ENCODE measurements at places on chromosomes 7 and 10.

DNA sequence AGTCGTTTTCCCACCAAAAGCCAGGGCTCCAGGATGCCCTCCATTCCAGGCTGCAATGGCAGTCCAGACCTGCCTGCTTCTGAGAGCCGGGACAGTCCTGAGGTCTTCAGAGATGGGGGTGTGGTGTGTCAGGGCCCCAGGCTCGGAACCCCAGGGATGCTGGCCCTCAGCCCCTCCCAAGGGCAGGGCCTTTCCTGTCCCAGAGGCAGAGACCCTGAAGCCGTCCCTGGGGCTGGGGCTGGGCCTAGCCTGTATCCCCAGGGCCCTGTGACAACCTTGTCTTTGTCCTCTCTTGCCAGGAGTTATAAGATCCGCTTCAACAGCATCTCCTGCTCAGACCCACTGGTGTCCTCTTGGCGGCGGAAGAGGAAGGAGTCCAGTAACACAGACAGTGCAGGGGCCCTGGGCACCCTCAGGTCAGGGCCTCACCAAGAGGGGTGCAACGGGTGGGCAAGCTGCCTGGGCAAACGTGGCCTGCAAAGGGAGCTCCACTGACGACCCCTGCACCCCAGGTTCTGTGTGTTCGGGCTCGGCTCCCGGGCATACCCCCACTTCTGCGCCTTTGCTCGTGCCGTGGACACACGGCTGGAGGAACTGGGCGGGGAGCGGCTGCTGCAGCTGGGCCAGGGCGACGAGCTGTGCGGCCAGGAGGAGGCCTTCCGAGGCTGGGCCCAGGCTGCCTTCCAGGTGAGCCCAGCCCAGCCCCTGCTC is 15.9 kb downstream of the NOS3 start:
- no peak for DNase-seq

DNA sequence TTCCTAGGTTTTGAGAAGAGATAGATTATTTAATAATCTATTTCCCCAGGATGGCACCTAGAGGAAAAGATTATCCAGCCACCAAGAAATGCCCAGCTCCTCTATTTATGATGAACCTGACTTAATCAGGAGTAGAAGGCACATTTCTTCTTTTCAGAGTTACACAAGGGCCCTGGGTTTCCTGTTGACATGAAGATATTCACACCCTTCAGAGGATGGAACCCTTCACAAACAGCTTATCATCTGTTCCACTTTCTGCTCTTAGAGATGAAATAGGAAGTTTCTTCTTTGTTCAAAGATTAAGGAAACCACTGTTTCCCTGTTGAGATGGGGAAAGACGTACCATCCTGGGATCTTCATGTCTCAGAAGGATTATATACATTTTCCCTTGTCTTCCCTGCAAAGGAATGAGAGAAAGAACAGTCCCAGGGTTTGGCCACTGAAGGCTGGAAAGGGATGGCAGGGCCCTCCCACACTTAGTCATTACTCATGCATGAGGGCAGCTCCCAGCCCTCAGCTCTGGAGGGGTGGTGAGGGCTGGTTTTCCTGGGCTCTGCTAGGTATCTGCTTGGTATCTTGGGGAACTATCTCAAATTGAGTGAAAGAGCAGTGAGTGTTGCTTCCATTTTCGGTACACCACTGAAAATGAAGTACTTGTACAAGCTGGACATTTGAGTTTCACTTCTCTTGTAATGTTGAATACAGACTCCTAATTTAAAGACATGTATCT is 64.0 kb downstream of the MTPAP start:
- DNase-seq = no peak

DNA sequence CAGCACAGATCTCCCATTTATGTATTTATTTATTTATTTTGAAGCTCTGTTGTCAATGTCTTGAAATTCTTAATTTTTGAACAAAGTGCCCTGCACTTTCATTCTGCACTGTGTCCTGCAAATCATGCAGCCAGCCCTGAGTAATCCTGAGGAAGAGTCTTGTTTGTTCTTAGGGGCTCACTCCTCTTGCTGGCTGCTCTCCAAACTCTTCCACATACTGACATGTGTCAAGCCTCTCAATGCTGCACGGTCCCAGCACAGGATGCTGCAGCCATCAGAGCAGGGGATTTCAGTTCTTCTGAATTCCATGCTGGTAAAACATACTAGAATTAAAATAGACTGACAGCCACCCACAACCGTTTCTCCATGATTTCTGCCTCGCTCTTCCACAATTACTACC is 207.2 kb downstream of the PARD3 start:
- DNase-seq = no peak

DNA sequence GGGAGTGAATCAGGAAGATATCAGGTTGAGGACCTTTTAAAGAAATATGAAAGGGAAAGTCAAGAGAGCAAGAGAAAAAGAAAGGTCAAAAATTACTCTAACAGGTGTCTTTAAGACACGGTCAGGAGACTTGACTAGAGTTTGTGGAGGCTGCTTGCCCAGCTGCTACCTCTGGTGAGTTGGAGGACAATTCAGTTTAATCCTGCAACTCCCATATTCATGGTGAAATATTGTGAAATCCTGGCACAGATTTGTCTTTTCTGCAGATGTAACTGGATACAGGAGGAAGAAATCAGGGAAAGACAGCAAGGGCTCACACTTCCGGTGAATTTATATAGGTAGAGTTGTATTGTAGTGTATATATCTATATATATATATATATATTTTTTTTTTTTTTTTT is 93.5 kb downstream of the AKAP9 start:
- DNase-seq = no peak

- no peak for DNase-seq
Measured at GRCh38 chr10:66931340-66931948, 5.6 kb downstream of the LRRTM3 start.

DNA sequence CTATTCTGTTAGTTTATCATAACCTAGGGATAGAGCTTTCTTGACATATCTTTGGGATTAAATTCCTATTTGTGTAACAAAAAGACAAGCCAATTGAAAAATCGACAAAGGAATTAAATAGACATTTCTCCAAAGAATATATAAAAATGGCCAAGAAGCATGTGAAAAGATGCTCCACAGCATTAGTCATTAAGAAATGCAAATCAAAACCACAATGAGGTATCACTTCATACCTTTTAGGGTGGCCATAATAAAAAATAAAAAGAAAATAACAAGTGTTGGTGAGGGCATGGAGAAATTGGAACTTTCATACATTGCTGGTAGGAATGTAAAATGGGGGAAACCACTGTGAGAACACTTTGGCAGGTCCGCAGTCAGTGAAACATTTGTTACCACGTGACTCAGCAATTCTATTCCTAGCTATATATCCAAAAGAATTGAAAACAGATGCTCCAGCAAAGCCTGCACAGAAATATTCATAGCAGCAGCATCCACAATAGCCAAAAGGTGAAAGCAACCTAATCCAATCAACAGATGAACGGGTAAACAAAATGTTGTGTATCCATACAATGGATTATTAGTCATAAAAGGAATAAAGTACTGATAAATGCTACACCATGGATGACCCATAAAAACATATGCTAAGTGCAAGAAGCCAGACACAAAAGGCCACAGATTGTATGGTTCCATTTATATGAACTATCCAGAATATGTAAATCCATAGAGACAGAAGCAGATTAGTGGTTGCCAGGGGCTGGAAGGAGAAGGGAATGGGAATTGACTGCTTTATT is 20.5 kb downstream of the SPAG6 start:
- no peak for DNase-seq

DNA sequence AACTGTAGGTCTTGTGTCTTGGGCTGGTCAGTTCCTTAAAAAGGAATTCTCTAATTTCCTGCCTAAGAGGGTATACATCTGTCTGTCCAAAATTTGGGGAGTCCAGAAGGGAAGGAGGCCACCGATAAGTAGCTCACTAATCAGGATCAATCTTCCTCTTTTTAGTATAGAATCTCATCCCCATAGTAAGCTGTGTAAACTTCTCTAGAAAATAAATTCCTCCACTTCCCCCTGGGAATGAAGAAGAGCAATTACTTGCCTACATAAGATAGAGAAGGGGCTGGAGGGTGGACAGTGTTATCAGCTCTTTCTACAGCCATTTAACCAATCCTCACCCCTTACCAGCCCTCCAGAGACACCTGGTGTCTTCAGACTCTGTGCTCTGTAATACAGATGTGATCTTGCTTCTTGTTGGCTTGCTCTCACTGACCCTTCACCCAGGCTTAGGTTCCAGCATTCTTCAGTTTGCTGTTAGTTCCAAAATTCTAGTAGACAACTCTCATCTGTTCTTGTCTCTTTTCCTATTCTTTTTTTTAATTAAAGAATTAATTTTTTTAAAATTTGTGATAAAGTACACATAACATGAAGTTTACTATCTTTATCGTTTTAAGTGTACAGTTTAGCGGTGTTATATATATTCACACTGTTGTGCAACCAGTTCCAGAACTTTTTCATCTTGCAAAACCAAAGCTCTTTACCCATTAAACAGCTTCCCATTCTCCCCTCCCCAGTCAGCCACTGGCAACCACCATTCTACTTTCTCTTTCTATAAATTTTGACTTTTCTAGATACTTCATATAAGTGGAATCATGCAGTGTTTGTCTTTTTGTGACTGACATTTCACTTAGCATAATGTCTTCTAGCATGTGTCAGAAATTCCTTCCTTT is 6.5 kb upstream of the PRKAR2B start:
- DNase-seq = no peak

- no peak for DNase-seq
Measured at GRCh38 chr7:55514546-55515265, 57.6 kb downstream of the VOPP1 start.

DNA sequence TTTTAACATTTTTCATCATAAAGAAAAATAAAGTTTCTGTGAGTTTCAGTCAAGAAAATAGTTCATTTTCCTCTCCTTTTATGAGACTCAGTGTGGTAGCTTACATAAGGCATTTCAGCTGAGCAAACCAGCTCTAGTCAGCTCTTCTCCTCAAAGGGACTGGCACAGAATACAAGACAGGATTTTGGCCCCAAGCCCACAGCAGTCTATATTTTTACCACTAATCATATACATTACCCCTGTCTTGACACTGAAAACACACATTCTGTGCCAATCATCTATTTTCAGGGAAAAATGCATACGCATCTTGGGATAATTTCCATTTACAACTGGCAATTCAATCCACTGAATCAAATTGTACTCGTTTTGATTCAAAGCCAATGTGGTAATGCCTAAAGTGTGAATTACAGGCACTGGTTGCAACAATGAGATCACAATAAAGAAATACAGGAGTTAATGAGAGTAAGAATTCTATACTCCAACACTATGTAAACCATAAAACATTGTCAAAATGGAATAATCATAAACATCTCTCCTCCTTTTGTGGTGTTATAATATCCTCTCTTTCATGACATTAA is 186.4 kb downstream of the CACNA2D1 start:
- DNase-seq = no peak

DNA sequence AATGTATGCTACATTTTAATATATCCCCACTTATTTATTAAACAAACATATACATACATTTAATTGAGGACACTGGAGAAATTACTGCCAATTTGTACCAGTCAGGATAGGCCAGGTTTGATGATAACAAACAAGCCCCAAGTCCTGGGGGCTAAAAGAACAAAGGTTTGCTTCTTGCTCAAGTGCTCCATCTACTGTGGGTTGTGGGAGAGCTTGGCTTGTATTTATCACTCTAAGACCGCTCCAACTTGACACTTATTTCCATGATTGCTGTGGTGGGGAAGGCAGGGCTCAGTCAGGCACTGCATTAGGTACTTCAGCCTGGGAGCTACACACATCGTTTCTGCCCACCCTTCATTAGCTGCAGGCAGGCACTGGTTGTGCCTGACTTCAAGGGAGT is 136.6 kb upstream of the ZNF32 start:
- no peak for DNase-seq

GRCh38 chr10:97454330-97455036 is 8.5 kb downstream of the ZDHHC16 start:
- DNase-seq = peak; percentile 15

DNA sequence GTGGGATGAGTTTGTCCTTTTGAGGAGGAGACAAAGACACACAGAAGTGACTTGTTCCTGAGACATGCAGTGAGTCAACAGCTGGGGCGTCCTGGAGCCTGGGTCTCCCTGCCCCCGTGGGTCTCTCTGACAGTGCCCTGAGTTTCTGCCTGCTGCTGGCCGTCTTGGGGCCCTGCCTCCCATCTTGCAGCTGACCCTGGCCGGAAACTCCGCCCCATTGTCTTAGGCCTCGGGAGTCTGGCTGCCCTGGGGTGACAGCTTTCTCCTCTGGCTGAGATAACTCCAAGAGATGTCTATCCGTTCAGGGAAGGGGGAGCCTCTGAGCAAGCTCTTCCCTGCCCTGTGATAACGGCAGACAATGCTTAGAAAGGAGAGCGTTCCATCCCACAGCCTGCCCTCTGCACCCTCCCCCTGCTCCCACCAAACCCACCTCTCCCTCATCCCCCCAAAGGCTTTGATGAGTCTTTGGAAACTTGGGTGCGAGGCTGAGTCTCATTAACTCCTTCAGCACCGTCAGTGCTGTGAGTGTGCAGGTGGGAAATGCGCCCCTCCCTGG is 69.5 kb upstream of the PODXL start:
- no peak for DNase-seq

DNA sequence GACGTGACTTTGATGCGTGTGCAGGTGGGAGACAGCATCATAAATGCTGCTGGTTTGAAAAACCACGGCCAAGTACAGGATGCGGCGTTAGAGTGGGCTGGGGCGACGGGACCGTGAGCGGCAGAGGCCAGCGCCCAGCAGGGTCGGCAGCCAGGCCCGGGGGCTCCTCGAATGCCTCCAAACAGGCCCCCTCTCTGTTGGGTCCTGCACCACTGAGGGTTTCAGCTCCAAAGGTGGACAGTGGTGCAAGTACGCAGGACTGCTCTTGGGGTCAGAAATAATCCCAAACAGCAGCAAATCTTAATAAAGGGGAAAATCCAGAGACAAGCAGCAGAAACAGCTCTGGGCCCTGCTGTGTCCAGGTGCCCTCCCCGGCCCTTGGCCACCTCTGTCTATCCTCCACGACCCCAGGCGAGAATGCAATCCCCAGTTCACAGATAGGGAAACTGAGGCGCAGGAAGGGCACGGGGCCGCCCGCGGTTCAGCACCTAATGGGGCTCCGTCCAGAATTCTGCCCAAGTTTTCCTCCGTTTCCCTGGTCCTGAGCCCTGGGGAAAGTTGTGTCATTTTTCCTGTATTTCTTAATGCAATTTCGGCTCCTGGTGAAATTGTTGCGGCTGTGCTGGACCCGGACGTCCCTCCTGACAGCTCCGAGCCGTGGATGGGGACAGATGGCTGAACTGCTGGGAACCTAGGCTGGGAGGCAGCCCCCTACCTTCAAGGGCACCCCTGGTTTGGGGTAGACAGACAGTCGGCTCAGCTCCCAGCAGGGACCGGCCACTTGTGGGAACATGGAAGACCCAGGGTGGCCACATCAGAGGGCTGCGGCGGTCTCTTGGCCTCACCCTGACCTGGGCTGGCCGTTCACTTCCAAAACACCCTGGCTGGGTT is 97.4 kb downstream of the FOXL3 start:
- DNase-seq = no peak

Measured in stimulated activated CD8-positive, alpha-beta memory T cell treated with anti-CD3 and anti-CD28 coated beads, Interleukin-7, amount 100 ng/mL, for 4 hours (primary cell).